ENCODE measurements at places on chromosomes 3 and 15.

DNA sequence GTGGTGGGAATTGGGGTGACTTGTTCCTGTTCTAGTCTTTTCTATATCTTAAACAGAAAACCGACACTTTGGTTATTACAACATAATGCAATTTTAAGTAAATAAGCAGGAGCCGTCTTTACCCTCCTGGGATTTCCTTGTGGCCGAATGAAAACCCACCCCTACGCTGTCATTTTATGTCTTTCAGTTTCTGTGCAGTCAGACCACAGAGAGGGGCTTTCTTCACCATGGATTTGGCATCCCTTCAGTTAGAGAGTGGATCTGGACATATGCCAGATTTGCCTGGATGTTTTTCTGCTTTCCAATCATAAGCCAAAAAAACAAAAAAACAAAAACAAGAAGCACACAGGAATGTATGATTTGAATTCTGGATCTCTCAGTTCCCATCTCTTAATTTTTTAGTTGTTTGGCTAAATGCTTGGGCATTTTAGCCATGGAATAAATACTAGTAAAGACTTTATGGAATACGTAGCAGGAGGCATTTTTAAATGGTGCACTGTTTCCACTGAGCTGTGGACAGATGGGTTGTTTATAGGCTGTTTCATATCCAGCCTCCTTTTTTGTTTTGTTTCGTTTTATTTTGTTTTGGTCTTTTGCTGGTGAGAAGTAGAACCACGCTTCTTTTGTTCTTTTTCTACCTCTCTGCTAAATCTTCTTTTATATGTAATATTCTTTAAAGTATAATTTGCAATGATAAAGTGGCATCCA, 272.9 kb downstream of the FEZF2 start:
- DNase-seq, result no peak

GRCh38 chr3:56876916-56877315, 75.2 kb upstream of the ARHGEF3 start:
- no peak for DNase-seq

GRCh38 chr3:126472277-126473006, 3.2 kb downstream of the ZXDC start:
- no peak for DNase-seq

DNA sequence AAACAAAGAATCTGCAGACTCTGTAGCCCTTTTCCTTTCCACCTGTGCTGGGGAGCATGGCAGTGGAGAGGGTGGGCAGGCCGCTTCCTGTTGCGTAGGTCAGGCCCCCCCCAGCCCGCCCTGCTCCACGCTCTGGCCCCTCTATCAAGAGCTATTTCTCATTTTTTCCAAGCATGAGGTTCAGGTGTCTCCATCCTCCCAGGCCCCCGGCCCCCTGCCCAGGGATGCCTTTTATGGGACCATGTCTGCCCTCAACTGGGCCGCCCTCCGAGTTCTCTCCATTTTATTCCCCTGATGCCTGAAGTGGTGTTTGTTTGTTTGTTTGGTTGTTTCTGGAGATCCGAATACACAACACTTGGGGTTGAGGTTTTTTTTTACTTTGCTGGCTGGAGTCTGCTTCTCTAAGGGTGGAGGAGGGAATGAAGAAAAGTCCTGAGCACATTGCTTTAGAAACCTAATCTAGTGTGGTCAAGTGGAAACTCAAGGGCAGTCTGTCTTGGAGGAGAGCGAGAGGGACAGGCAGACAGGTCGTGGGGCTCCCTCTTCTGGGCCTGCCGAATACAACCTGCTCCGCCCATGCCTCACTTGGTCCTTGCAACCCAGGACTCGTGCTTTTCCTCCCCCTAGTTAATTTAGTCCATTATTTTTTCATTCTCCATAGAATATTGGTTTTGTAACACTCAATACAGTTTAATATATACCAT, 176.5 kb upstream of the LYSMD4 start:
- no peak for DNase-seq

Data from stimulated activated CD8-positive, alpha-beta memory T cell treated with anti-CD3 and anti-CD28 coated beads, Interleukin-12 subunit alpha, Interleukin-12 subunit beta, amount 100 ng/mL, for 4 hours (primary cell).